ENCODE measurements at places on chromosomes 1 and 21.

DNA sequence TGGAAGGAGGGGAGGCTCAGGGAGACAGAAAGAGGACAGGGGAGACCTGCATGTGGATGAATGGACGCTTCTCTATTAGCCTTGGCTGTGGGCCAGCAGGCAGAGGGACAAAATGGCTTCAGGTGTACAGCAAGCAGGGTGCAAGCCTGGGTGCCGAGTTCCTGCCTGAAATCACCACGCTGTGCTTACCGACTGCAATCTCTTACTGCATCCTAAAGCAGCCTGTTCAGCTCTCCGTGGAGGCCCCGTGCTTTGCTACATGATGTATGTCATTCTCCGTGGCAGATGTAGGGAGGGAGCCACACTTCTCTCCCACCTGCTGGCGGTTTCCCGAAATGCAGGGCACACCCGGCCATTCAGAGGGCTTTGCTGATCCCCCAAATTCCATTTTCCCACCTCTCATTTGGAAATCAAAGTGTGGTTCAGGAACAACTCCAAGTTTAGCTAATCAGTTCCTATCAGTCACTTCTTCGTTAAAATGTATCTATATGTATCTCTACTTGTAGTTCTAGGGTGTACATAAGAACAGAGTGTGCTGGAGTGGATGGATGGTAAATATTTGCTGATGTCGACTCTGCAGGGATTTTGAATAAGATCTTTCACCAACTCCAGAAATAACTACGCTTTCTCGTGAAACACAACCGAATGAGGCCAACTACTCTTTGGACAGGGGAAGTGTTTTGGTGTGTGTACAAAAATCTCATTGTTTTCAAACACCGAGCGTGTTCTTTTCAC is 122.3 kb upstream of the BACE2 start:
- no peak for DNase-seq

- DNase-seq, result no peak
These were observed 44.5 kb downstream of the SLC22A15 start for GRCh38 chr1:116020668-116021272.

DNA sequence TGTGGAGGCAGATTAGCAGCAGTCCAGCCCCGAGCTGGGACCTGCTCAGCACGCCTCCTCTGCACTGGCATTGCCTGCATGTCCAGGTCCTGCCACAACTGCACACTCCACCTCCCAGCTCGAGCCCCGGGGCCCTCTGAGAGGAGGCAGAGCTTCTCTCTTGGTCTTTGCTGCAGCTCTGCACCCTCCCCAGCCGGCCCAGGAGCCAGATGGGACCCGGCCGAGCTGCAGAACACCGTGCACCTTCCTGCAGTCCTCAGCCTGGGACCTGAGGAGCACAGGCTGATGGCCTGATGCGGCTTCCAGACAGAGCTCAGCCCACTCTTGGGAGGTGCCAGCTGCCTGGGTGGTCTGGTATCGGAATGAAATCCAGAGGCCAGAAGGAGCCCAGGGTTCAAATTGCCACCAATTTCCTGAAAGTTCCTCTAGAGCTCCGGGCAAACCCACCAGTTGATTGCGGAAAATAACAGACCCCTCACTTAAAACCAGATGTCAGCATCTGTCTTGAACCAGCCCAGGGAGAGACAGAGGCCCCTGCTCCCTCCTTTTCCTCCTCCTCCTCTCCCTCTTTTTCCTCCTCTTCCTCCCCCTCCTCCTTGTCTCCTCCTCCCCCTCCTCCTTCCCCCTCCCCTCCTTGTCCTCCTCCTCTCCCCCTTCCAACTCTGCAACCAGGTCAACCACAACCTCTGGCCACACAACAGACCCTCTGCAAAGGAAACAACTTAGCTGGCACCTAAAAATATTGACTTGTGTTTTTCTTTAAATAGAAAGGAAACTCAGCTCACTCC is 10.6 kb upstream of the SPSB1 start:
- no peak for DNase-seq

DNA sequence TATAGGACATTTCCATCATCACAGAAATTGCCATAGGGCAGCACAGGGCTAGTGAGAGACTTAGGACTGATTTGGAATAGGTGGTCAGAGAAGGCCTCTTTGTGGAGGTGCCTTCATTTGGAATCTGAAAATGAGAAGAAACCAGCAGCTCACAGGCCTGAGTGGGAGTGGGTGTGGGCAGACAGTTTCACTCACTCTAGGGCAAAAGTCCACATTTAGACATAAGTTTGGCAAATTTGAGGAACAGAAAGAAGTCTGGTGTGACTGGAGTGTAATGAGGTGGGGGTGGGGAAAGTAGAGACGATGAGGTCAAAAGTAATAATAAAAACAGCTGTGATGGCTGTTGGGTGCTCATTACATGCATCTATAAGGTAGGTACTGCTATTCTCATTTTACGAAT is 22.4 kb upstream of the BCAR3 start:
- no peak for DNase-seq

DNA sequence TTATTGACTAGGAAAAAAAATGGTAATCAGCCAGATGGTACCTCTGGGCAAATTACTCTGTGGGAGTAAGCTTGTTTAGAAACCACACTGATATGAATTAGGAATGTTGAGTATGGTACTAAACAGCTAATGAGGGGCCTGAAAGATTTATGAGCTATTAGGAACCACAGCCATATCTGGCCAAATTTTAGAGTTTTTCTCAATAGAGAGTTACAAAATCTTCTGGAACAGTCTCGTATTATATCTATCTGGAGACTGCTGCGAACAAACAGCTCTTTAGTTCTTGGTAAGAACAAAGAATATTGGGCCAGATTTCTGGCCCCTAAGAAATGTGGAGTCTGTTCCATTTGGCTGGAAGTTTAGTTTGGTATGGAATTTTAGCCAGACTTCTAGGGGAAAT is 4.9 kb upstream of the PODN start:
- DNase-seq, result no peak

DNA sequence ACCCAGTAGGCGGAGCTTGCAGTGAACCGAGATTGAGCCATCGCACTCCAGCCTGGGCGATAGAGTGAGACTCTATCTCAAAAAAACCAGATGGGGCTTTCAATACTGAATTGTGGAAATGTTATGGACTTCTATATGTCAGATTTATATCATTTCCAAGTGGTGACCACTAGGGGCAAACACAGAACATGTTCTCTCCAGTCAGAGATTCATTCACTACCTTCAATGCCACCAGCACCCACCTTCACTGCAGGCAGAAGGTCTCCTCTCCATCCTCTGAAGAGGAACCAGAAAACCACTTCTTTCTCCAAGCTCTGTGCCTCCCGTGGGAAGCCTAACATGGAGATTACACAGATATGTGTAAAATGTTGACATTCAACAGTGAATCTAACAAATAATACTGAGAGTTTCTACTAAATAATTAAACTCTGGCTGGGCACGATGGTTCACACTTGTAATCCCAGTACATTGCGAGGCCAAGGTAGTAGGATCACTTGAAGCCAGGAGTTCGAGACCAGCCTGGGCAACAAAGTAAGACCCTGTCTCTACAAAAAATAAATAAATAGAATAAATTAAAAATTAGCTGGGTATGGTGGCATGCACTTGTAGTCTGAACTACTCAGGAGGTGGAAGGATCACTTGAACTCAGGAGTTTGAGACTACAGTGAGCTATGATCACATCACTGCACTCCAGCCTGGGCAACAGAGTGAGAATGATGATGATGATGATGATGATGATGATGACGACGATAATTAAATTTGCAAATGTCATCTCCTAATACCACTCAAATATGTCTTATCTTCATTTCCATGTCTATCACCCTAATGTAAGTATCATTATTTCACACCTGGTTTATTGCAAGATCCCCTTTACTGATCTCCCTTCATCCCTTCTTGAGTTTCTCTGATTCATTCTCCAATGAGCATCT is 151.1 kb downstream of the ZNF281 start:
- DNase-seq, result no peak

DNA sequence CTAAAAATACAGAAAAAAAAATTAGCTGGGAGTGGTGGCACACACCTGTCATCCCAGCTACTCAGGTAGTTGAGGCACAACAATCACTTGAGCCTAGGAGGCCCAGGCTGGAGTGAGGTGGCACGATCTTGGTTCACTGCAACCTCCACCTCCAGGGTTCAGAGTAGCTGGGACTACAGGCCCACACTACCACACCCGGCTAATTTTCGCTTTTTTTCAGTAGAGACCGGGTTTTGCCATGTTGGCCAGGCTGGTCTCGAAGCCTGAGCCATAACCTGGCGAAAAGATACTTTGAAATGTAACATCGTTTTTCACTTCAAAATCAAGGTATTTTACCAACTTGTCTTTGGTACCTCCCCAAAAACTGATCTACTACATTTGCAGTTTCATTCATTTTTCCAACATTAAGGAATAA is 6.1 kb downstream of the GAS5 start:
- DNase-seq, result no peak

DNA sequence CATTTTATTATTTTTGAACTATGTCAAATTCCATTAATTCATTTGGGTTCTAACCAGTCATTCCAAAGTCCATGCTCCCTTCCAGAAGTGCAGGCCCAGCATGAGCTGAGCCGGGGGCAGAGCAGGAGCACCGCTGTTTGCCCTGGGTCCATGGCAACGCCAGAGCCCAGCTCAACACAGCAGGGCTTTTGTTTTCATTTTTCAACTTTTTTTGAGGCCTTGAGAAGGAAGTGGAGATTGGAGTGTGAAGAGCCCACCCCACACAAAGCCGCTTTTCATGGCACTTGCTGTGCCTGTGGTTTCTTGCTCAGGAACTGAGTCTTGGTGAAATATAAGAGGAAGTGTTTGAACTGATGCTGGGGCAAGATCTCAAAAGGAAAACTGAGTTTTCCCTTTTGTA is 13.2 kb upstream of the PRMT2 start:
- DNase-seq, result no peak

DNA sequence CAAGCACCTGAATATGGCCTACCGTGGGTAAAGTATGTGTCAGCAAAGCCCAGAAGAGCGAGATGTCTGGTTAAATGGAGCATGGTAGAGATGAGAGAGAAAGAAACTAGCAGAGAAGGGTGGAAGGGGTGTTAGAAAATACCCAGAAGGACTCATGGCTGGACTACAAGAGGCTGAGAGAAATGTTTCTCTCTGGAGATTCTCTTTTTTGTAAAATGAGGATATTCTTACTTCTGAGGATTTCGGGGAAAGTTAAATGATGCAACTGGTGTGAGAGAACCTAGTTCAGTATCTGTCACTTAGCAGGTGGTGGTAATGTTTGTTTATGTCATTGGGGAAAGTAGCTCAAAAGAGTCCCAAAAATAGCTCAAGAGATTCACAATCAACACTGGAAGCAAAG is 7.2 kb upstream of the EPS15 start:
- DNase-seq, result no peak

GRCh38 chr1:48216313-48216712 is 6.2 kb upstream of the SLC5A9 start:
- no peak for DNase-seq

DNA sequence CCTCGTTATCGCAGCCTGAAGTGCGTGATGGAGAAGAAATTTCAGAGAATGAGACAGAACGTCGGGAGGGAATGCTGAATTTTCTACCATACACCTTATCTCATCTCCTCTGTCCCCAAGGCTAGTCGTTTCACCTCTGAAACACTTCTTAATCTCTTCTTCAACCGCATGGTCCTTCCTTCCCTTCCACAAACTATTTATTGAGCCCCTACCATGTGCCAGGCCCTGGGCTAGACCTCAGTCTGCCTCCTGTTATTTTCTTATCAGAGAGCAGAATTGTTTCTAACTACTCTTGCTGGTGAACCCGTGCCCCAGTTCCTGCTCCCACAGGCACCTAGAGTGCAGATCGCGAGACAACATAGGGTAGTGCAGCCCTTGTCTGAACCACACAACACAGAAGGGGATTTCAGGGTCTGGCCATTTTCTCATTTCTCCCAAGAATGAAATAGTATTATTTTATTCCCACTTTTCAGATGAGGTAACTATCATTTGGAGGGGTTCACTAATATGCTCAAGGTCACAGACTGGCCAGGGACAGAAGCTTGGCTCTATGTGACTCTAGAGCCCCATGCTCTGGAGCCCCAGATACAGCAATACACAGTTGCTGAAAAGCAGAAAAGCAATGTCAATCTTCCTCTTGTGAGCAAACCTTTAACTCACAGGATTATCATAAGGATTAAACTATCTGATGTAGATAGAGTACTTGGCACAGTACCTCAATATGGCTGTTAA is 598 bp upstream of the ADIPOR1 start:
- peak; percentile 17 for DNase-seq

- DNase-seq, result no peak
These were observed 4.8 kb downstream of the NKAIN1 start for GRCh38 chr1:31234870-31235269.

- no peak for DNase-seq
These were observed 10.6 kb downstream of the TXNIP start for GRCh38 chr1:145985502-145986439.

DNA sequence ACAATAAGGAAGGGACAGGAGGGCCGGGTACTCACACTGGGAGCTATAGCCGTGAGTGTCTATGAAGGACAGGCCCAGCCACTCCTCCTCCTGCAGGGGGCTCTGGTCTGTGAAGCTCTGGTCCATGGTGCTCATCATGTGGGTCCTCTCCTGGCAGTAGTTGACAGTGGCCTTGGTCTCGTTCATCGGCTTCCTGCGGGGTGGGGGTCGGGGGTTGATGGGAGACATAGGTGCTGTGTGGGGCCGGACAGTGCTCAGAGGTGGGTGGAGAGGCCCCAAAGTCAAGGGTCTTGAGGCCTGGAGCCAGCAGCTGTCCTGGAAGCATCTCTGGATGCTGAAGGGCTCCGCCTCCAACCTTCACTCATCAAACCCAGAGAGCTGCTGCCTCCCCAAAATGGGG is 260.4 kb downstream of the PTPRU start:
- no peak for DNase-seq

- peak; percentile 44 for DNase-seq
These were observed 540 bp downstream of the ARHGEF2 start for GRCh38 chr1:155977690-155978324.

DNA sequence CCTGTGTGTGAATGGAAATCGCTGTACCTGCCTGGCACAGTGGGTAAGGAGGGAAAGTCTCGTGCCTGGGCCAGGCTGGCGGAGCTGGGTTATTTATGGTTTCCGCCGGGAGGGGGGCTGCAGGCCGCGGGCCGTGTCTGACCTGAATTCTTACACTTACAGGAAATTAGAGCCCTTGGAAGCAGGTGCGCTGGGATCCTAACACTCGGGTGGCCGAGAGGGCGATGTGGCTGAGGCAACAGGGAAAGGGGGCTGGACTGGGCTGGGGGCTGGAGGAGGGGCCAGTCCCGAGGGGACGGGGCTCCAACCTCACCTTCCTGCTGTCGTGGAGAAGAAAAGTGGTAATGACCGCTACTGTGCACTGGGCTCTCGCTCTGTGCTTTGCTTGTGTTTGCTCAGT is 109.4 kb upstream of the WNT4 start:
- DNase-seq, result no peak

GRCh38 chr1:155075535-155075934 is 3.1 kb upstream of the EFNA3 start:
- no peak for DNase-seq

- no peak for DNase-seq
These were observed 374.0 kb downstream of the NEGR1 start for GRCh38 chr1:71908303-71908702.
